ENCODE measurements at places on chromosomes 1 and 21. TPM values are rescaled to one million over a fixed set of nuclear protein-coding genes. Genes with fewer than 3 reads are reported as not detected.

Gene EPS15
- total RNA-seq: 36.2 TPM

GRCh38 chr1:183633676-183634343, 1.8 kb downstream of the ARPC5 start:
- peak; percentile 76 for DNase-seq

GRCh38 chr1:214584805-214585766, 17.9 kb upstream of the CENPF start:
- peak; percentile 50 for DNase-seq

DNA sequence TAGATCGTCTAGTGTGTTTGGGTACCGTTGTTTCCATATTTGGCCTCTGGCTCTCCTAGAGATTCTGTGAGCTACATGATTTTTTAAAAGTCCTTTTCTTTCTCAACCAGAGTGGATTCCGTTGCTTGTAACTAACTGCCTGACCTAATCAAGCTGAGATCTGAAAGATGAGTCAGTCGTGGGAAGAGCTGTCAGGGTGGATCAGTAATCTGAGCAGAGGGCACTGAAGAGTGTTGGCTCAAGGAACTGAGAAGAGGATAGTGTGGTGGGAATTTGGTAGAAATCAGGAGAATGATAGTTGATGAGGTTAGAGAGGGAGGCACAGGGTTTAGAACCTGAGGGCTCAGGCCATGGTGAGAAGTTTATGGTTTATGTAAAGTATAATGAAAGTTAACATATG, 52.2 kb downstream of the TRAF5 start:
- DNase-seq: peak; percentile 33

- no peak for DNase-seq
Observed at GRCh38 chr1:206979379-206980043, 9.3 kb upstream of the FCAMR start.

Gene ELAPOR1
- 0.75 TPM for total RNA-seq

DNA sequence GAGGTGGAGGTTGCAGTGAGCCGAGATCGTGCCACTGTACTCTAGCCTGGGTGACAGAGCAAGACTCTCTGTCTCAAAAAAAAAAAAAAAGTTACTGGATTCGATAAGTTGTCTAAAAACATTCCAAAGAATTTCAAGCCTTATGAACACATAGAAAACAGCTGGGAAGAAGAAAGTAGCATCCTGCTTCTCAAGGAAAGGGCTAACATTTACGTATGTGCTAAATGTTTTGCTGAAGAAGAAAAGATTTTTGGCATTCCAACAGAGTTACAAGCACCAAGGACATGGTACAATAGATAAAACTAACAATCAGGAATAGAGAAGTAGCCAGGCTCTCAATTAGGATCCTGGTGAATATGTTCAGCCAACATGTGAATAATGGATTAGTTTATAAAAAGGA, 69.8 kb downstream of the HFM1 start:
- DNase-seq: no peak

- DNase-seq: no peak
Observed at GRCh38 chr21:44392916-44393315, 39.5 kb downstream of the TRPM2 start.

Gene OR6N1
- total RNA-seq: not detected

DNA sequence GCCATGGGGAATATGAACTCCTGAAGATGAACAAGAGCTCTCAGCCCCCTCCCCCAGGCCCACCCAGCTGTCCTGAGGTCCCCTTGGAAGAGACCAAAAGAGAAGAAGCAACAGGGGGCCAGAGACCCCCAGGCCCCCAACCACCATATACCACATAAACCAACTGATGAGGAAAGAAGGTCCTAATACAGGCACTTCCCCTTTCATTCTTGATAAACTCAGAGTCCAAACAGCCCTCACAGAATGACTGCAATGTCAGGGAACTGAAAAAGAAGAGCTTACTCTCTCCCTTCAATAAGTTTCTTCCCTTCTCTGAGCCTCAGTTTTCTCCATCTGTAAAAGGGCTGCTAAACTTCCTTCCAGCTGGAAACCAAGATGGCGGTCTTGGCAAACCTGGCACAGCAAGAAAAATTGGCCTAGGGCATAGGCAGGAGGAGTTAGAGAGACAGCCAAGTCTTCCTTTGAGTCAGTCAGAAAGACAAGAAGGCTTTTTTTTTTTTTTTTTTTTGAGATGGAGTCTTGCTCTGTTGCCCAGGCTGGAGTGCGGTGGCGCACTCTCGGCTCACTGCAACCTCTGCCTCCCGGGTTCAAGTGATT, 90.5 kb downstream of the VWA5B1 start:
- no peak for DNase-seq

Gene DENND1B
- total RNA-seq: 9.8 TPM

- no peak for DNase-seq
Observed at GRCh38 chr21:44892095-44892494, 18.6 kb upstream of the PTTG1IP start.

DNA sequence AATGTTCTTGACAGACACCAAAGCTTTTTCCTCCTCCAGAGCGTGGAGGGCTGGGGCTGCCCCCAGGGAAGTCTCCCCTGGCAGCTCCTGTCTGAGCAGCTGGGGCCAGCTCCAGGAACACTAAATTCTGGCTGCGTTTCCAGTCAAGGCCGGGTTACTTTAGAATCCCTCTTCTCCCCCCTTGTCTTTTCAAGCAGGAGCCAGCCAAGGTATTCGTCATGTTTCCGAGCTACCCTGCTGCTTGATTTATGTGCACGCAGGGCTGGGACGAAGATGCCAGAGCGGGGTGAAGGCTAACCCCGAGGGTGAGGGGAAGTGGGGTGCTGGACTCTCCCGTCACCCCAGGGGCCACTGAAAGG, 68.1 kb upstream of the ANGPTL1 start:
- DNase-seq: no peak

DNA sequence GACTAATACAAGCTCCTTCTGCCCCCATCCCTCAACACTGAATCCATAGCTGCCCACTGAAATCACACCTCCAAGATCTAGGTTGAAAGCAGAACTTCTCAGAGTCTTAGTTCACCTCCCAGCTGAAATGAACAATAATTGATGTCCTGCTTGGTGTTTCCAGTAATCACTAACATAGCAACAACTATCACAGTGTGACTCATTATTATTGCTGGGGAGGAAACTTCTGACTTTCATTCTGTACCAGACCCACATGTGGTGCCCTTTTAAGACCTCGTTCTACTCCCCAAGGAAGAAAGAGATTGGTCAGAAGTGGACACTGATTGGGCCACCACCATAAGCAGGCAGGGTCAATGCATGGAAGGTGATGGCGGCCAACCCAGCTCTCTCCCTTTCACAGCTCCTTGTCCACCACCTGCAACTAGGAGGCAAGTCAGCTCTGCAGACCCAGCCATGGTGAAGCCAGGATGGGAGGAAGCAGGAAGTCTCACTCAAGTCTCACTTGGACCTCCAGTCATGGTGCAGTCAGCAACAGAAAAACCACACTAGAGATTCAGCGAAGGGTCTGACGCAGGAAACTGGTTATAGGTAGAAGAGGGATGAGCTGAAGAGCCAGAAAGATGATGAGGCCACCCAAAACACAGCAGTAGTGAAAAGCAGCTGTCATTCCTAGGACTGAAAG, 720.2 kb downstream of the PTPRU start:
- no peak for DNase-seq

Gene GOLPH3L
- total RNA-seq: 20.9 TPM

DNA sequence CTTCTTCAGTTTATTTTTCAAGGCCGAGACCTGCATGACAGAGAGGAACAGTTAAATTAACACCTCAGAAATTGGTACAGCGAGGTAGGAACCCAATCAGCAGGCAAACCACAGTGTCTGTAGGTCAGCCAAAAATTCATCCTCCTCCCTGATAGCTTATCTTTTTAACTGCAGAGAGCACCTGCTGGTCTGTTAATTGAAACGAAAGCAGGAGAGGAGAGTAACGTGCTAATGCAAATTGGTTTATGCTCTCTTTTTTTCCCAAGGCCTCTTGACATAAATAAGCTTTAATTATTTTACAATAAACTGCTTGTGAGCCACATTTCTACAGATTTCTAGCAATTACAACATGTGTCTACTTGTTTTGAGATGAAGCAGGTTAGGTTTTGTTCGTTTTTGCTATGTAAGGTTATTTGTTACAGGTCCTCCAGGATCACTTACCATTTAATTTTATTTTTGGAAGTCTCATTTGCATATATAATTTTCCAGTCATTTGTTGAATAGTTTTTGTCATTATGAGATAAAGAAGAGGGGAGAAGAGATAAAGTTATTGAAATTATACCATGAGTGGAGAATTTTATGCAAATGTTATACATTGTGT, 179.9 kb downstream of the DENND1B start:
- no peak for DNase-seq

Gene TLCD4
- 0.10 TPM for total RNA-seq

Gene KLHDC9
- total RNA-seq: 2.0 TPM

Gene HMCN1
- total RNA-seq: 0.85 TPM

Gene MYBPH
- total RNA-seq: not detected

- DNase-seq: no peak
Observed at GRCh38 chr21:24259241-24259640, 1348.0 kb downstream of the MRPL39 start.

Gene HHIPL2
- not detected for total RNA-seq

GRCh38 chr1:85344256-85344694, 67.8 kb upstream of the BCL10 start:
- no peak for DNase-seq

- peak; percentile 19 for DNase-seq
Observed at GRCh38 chr1:51234721-51235425, 1.2 kb upstream of the RNF11 start.

- DNase-seq: no peak
Observed at GRCh38 chr1:162324396-162324795, 52.3 kb downstream of the SPATA46 start.

DNA sequence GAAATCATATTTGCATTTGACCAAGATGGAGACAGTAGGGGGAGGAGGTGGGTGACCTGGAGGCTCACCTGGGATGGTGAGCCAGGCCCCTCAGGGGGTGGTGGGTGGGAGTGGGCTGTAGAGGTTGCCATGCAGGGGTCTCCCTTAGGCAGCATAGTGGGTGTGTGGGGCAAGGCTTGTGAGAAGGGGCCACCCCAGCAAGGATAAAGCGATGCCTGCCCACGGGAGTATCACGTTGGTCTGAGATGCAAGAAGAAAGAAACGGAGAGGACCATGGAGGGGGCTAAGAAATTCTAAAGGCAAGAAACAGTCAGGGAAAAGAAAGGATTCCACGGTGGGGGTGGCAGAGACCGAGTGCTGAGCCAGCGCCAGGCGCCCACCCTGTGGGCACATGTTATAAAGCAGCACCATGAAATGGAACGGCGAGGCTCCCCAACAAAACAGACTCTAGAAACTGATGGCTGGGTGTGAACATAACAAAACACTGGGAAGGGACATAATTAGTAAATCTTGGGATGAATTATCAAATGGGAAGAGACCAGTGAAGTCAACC, 11.7 kb upstream of the C2CD2 start:
- no peak for DNase-seq

DNA sequence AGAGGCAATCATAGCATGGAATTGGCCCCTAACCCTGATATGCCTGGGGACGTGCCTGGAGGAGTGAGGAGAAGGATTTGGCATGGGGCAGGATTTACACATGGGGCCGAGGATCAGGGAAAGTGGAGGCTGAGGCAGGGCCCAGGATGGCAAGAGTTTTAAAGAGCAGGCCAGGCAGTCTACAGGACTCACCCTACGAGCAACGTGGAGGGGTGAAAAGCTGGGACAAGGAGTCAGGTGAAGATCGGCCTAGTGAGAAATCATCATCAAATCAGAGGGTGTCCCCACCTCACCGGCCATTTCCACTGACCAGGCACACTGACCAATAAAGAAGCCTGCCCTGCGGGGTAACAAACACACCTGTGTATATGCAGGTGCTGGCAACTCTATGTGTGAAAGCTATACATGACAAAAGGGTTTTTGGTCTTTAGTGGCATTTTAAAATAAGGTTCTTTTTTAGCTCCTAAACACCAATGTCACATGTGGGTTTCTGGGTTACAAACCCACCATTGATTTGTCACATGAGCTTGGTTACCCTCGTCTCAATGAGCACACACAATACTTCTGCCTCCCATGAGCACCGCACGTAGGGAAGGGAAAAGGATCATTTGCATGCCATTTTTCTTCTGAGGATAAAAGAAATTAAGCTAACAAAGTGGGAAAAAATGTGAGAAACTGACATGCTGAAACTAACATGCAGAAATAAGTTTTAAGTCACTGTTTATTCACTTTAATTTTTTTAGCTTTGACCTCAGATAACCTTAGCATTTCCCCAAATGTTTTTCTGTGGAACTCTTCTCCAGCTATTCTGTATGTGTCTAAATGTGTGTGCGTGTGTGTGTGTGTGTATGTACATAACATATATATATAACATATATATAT, 168.1 kb upstream of the EDN2 start:
- DNase-seq: no peak

- DNase-seq: no peak
Observed at GRCh38 chr1:12166834-12167492, at the start of gene TNFRSF1B. Gene TNFRSF1B (plus strand): TSS chr1:12166991. CDS start chr1:12167092, 101 bp downstream.

- no peak for DNase-seq
Observed at GRCh38 chr1:68213843-68214242, 18.5 kb downstream of the WLS start.

DNA sequence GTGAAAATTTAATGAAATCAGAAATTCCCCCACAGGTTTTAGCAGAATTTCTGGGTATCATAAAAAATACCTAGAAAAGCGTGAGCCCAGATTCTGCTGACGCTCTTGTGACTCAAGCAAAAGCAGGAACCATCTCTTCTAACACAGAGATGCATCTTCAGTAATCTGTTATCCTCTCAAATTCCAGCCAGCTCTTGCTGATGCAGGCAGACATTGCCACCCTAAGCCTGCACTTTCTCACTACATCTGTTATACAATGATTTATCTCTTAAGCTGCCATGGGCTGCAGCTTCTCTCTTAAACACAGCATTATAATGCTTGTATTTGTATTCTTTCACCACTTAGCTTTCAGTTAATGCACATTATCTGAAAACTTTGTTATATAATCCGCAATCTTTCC, 113.0 kb upstream of the RGS1 start:
- no peak for DNase-seq

Gene MYOG
- not detected for total RNA-seq

- DNase-seq: no peak
Observed at GRCh38 chr1:2438038-2438437, 25.7 kb upstream of the PEX10 start.

DNA sequence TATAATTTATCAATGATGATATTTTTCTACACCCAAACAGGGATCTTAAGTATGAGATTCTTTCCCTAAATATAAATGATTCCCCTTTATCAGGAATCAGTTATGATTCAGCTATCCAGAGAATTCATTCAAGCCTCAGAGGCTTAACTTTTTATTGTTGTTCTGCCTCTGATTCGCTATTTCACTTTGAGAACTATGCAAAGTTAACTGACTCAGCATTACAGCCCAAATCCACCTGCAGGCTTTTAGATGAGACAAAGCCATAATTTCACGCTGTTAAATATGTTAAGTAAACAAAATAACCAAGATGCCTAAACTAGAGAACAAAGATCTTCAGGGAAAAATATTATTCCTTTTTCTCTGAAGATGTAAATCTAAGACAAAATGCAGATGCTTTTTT, 8.5 kb downstream of the SCYL3 start:
- no peak for DNase-seq

Gene EFNA1
- 48.2 TPM for total RNA-seq

Gene TBX19
- total RNA-seq: 0.32 TPM

DNA sequence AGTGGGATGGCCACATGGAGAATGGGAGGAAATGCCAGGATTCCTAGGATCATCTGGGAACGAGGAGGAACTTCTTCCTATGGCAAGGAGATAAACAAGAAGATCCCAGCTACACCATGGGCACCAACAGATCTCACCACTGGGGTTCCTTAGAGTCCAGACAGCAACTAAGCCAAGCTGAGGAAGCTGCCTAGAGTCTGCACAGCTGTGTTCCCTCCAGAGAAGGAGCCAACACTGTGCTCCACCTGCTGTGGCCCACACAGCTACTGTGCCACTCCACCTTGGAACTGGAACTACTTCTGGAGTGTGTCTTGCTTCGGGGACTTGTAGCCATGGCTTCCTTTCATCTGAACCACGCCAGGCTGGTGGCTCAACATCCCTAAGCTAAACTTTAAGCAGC, 6.0 kb downstream of the IFNAR1 start:
- no peak for DNase-seq
